ENCODE measurements at places on chromosomes 5 and 9. TPM values are rescaled to one million over a fixed set of nuclear protein-coding genes. Genes with fewer than 3 reads are reported as not detected.

SLC1A1 gene
- 0.10 TPM for total RNA-seq

GRCh38 chr9:127491516-127491915 lies 40.2 kb downstream of the LRSAM1 start:
- DNase-seq = no peak

PCDHA6 gene
- total RNA-seq = not detected

IL17B gene
- not detected for total RNA-seq

MOCS2 gene
- 50.1 TPM for total RNA-seq

DNA sequence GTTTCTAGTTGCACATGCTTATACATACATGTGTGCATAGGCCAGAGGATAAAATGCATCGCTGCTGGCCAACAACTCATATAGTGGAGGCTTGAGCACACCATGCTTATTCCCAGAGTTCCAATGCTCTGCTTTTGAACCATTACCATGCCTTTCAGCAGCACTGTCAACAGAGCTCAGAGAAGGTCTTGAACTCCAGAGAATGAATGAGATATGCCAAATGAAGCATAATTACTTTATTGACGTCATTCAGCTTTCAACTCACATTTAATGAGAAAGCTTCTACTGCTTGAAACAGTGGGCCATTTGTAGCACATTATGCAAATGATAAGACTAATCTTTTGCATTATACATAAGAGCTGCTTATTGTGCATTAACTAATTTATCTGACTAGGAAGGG lies 765.3 kb upstream of the GRAMD2B start:
- no peak for DNase-seq
